ENCODE measurements at places on chromosomes 16 and 17.

- DNase-seq = no peak
These were observed 23.7 kb downstream of the ITPRIPL2 start for GRCh38 chr16:19137201-19138128.

DNA sequence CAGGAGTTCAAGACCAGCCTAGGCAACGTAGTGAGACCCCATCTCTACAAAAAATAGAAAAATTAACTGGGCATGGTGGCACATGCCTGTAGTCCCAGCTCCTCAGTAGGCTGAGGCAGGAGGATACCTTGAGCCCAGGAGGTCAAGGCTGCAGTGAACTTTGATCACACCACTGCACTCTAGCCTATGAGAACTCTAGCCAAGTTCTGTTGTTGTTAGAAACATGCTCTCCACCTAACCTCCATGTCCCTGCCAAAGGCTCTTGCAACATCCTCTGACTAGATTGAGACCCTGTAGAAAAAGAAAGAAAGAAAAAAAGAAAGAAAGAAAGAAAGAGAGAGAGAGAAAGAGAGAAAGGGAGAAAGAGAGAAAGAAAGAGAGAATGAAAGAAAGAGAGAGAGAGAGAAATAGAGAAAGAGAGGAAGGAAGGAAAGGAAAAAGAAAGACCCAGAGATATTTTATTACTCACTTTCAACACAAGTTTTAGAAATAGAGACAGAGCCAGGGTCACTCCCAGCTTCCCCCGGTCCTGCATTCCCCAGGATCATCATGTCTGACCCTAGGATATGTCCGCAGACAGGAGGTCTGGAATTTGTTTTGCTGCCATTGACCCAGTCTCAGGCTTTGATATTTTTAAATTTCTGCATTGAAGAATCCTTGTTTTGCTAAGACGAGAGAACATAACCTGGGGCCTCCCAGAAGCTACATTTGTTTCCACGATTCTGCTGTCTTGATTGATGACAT, 376.5 kb upstream of the CDH5 start:
- DNase-seq = no peak

DNA sequence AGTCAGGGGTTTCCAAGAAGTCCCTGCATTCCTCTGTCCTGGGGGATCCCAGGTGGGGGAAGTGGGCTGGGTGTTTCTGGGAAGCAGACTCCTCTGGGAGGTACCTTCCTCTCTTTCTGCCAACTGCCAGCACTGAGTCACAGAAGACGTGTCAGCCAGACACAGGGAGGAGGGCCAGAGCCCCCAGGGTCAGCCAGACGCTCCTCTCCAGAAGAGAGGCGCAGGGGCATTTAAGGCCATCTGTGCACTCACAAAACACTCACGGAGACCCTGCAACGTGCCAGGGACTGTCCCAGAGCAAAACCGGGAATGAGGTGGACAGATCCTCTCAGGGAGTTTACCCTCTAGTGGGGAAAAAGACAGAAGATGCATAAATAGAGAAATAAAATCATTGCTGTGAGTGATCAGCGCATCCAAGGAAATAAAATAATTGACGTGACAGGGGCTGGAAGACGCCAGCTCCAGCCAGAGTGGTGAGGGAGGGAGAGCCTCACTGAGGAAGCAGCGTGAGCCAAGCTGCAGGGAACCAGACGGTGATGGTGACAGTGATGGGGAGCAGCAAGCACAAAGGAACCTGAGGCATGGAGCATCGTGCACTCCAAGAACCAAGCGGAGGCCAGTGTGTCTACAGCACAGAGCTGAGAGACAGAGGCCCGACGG, 105.4 kb downstream of the ZNF423 start:
- no peak for DNase-seq

- no peak for DNase-seq
These were observed 699 bp downstream of the MPRIP start for GRCh38 chr17:17042851-17043460.

DNA sequence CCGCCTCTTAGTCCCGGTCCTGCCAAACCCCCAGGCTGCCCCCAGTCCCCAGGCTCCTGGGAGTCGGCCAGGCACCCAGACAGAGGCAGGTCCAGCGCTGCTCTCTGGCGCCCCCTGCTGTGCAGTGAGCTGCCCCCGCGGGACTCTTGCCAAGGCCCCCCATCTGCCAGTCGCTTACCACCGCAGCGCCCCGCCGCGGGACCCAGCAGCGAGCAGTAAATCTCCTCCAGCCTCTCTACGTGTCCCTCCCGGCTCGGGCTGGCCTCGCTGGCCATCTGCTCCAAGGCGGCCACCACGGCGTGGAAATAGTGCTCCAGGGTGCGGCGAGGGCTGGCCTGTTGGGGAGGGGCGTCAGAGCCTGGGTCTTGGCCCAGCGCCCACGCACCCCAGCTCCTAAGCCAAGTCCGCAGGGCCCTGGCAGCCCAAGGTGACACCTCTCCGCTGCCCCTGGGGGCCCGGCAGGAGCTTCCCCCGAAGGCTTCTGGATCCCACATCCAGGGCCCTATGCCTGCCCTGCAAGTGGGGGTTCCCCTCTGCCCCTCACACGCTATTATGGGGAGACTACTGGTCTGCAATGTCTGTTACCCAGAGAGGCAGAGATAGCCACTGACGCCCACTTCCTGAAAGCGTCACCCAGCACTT, 33.7 kb upstream of the MFSD6L start:
- DNase-seq = peak; percentile 9

DNA sequence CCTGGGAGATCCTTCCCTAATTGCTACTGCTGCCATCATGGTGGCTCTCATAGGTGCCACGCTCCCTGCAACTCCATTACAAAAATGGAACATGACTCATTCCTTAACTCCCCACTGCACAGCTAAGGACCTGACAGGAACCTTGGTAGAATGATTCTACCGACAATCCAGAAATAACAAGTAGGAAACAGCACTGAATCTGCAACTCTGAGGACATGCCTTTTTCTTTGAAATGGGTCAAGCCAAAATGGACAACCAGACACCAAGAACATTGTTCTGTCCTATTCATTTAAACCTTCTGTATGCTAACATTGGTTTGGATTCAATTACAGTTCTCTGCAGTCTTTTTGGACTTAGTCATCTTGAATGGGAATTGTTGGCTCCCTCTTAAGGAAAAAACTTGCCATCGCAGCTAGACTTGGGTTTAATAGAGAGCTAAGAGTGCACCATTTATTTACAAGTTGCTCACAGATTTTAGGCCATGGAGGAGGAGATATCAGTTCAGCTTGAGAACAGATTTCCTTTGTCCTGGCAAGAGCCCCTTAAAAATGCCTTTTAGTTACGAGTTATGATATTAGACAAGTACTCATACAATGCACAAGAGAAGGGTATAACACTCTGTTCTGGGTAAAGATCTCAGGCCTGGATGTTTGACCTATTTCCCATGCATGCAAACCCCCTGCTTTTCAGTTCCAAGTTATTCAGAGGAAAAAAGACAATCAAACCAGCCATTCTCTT, 20.9 kb upstream of the NSRP1 start:
- DNase-seq = peak; percentile 63

GRCh38 chr16:17350207-17350606, 120.6 kb downstream of the XYLT1 start:
- no peak for DNase-seq

DNA sequence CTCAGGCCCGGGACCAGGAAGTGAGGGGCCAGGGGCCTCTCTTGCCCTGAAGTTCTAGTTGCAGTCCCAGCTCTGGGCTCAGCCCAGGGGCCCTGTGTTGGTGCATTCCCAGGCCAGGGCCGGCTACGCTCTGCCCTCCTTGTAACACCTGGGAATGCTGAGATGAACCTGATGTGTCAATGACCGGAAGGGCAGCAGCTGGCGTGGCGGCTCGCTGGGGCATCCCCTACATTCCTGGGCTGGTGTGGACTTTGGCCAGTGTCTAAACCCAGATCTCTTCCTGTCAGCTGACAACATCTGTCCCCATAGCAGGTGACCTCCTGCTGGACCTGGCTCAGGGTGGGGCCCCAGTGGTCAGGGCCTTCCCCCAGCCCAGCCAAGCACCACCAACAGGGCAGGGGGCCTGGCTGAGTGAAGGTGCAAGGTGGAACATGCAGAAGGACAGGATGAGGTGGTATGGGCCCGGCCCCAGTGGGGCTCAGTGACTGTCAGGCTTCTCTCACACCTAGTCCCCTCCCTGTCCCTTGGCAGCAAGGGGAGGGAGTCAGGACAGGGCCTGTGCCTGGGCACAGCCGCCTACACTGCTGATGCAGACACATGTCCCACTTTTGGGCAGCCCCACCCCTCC, 15.9 kb downstream of the FAM83G start:
- DNase-seq = peak; percentile 51

DNA sequence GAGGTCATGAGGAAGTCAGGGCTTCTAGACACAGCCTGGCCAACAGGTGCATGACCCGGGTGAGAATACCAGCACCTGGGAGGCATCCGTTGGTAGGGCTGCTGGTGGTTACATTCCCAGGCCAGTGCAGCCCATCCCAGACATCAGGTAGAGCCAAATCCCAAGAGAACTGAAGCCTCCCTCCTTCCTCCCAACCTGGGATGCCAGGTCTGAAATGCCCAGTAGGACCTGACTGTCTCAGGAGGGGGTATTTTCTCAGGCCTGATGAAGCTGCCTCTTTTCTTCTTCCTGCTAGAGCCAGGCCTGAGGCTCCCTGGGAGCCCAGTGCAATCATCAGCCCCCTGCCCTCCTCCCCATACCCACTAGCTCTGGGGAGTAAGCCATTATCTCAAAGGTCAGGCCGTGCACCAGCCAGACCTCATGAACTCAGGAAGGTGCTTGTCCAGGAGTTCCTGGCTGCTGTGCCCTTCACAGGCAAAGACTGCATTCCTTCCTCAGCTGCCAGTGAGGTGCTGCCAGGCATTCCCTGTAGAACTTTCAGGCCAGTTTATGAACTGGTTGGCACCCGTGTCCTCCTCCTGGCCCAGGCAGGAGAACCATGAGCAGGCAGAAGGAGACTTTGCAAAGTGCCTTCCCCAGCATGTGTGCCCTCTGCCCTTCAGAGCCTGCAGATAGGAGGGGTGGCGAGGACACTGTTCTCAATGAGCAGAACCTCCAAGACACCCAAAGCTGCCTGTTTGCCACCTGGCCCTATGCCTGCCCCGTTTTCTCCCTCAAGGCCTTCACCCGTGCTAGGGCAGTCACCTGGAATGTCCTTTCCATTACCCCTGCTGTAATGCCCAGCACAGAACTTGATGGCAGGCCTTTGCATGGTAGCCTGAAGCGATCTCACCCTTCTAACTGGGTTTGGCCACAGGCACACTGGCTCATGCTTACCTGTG, 7.6 kb downstream of the TBX2 start:
- DNase-seq = no peak

DNA sequence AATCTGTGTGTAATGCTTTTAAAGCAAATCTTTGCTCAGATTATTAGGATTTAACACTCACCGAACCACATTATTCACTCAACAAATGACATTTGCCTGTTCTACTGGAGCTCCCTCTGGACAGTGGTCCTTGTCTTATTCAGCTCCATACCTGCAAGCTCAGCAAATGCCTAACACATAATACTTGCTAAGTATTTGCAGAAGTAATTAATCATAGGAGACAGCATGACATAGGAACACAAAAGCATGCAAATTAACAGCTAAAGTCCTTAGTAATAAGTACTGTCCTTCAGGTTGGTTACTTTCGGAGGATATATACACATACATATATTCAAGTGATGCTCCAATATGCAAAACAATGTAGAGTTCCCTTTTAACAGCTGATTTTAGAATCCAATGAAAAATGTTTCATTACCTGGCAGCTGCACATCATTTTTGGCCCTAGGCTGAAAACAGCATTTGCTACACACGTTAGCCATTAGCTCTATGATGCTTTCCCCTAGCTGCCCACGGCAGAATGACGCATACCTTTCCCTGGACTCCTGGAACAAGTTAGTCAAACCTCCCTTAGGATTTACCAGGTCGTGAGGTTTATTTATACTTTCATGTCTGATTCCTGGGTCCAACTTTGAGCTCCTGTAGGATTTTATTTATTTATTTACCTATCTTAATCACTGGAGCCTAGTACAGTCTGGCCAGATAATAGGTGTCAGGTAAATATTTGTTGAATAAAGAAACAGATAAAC, 8.6 kb downstream of the BRD7 start:
- DNase-seq = no peak

Data from SW480 (cell line).